GDM1 (cell line): ENCODE measurements at places on chromosomes 11 and 22.

- DNase-seq = no peak
Measured at GRCh38 chr11:68266121-68266891, 5.5 kb downstream of the C11orf24 start.

DNA sequence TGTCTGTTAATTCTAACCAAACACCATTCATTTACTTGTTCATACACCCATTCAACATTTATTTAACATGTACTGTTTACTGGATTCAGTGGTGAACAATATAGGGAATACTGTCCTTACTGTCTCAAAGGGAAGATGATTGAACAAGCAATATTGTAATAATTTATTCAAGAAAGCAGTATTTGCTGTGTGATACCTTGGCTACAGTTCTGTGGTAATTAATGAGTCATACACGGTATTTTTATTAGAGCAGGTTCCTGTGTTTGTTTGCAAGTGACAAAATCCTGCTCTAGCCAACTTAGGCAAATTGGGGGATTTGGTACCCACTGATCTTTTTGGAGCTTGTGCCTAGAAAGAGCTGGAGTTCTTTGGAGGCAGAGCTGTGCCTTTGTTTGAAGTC is 15.7 kb downstream of the PIH1D2 start:
- no peak for DNase-seq

DNA sequence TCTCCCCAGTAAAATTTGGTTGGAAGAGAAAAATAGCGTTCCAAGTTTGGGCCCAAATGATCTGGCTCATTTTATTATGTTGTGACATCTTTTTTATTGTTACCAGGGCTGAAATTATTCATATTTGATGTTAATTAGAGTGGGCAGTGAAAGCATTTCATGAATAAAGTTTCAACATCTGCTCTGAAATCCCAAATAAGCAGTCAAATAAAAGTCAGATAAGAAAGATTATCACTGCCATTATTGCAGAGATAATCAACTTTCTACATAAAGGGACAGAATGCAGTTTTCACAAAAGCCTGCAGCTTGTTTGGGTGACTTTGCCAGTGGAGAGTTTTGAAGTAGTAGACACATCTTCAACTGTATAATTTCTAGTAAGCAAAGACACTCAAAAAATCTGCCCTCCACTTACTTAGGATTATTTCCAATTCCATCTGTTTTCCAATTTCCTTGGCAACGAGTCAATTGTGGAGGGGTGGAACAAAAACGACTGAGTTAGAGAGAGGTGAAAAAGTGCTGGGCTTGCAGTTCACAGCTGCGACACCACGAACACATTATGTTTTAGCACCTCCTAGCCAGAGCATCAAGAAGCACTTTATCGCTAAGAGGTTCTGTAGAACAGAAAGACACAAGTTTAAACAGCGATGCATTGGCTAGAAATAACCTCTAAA is 9.0 kb downstream of the TECTA start:
- no peak for DNase-seq

GRCh38 chr22:29211466-29211865 is 5.8 kb downstream of the EMID1 start:
- no peak for DNase-seq

DNA sequence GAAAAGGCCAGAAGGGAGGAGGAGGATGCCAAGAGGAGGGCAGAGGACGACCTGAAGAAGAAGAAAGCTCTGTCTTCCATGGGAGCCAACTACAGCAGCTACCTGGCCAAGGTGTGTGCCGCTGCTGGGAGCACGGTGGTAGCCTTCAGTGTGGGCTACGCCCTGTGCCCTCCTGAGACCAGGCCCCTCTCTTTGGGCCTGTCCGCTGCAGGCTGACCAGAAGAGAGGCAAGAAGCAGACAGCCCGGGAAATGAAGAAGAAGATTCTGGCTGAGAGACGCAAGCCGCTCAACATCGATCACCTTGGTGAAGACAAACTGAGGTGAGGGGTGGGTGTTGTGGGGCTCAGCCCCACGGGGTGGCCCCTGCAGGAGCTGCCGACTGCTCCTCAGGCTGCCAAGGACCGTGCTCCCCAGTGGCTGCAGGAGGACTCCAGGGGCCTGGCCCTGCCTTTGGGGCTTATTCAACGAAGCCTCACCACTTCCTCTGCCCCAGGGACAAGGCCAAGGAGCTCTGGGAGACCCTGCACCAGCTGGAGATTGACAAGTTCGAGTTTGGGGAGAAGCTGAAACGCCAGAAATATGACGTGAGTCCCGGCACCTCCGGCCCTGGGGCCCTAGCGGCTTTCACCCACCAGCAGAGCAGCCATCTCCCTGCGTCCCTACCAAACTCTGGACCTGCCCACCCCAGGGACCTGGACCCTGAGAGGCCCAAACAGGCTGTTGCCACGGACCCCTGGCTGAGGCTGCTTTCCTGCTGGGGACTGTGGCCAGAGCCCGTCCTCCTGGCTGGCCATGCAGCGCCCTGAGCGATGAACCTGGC is 12.6 kb upstream of the MRPL23 start:
- no peak for DNase-seq

DNA sequence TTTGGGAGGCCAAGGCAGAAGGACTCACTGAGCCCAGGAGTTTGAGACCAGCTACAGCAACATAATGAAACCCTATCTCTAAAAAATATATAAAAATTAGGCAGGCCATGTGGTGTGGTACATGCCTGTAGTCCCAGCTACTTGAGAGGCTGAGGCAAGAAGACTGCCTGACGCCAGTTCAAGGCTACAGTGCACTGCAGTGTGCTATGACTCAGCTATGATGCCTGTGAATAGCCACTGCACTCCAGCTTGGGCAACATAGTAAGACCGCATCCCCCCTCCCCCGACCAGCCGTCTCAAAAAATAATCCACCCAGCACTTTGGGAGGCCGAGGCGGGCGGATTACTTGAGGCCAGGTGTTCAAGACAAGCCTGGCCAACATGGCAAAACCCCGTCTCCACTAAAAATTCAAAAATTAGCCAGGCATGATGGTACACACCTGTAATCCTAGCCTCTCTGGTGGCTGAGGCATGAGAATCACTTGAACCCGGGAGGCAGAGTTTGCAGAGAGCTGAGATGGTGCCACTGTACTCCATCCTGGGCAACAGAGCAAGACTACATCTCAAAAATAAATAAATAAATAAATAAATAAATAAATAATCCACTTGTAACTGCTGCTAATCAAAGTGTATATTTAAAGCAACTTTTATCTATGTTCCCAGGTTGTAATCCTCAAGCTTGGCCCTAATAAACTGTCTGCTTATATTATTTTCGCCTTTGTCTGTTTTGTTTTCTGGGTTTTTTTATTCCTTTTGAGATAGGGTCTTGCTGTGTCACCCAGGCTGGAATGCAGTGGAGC is 7.8 kb downstream of the HPS5 start:
- no peak for DNase-seq

- no peak for DNase-seq
Measured at GRCh38 chr11:110337570-110338193, 41.3 kb upstream of the RDX start.

- no peak for DNase-seq
Measured at GRCh38 chr11:74001822-74002286, 7.0 kb downstream of the UCP3 start.

DNA sequence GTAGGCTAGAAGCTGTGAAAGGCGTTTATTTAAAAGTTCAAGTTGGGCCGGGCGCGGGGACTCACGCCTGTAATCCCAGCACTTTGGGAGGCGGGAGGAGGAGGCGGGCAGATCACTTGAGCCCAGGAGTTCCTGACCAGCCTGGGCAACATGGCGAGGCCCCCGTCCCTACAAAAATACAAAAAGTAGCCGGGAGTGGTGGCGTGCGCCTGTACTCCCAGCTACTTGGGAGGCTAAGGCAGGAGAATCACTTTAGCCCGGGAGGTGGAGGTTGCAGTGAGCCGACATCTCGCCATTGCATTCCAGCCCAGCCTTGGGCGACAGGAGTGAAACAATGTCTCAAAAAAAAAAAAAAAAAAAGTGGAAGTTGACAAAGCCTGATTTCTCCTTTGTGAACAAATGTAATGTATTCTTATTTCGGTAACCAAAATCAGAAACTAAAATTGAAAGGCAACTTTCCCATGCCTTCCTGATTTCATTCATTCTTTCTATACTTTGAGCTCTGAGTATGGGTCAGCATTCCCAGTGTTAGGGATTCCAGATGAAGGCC is 825 bp downstream of the PTPMT1 start:
- no peak for DNase-seq

GRCh38 chr11:14386895-14387480 is 28.0 kb upstream of the RRAS2 start:
- no peak for DNase-seq

GRCh38 chr22:31176923-31177322 is 16.9 kb downstream of the RNF185 start:
- DNase-seq = no peak

- DNase-seq = peak; percentile 51
Measured at GRCh38 chr22:32660292-32660691, 141.2 kb upstream of the TIMP3 start.

DNA sequence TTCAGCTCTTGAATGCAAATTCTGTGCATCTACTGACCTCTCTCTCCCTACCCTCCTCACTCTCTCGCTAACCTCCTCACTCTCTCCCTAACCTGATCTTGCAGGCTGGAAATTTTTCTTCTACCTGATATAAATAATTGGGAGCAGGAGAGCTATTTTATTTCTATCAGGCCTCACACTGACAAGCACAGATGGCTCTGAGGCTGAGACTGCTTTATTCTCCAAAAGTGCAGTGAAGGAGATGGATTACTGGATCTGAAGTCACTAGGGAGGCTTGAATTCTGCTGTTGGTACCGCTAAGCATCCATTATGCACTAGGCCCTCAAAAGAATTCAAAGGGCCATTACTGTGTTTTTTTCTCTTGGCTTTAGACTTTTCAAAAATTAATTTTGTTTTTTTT is 19.4 kb upstream of the LDHA start:
- no peak for DNase-seq

DNA sequence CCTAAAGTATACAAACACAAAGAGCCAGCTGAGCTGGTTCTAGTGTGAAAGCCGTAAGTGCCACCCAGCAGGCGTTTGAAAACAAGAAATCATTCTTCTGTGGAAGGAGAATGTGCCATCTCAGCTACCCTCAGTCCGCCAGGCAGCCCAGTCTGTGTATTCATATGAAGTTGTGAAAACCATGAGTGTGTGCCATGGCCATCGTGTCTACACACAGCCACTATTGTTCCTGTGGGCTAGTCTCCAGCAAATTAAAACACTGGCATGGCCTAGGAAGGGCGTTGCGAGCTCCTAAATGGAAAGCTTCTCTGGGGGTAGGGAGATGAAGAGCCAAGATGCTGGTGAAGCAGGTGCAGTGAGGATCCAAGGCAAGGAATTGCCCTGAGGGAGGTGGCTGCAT is 51.5 kb upstream of the HORMAD2 start:
- DNase-seq = no peak

- DNase-seq = no peak
Measured at GRCh38 chr22:46528121-46528610, 9.3 kb downstream of the CELSR1 start.

DNA sequence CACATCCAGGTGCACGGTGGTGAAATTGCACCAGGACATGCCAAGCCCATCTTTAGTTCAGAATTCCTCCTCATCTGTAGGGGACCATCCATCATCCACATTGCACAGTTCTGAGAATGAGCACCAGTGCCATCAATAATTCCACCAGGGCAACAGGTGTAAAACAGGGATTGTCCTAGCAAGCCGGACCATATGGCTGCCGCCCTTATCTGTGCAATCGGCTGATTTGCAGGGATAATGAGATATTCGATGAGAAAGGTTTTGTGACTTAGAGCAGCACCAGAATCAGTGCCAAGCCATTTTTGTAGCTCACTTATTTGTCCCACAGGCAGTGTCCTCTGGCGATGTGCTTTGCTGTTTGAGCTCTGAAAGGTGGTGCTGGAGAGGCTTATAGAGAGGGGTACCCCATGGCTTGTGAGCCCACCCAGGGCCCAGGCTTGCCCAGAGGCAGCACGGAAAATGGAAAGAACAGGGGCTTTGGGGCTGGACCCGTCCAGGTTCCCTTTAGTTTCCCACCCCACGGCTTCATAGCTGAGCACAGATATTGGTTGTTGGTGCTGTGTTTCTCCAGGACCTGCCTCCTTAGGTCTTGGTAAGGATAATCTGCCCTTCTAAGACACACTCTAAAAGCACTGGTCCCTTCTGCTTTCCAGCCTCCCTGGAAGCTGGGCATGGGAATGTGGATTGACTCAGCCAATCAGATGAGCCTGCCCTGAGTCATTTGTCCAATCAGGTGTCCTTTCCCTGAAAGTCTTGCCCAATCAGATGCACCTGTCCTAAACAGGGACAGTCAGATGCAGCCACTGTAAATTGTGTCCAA is 84.0 kb upstream of the SHANK2 start:
- DNase-seq = no peak

GRCh38 chr11:17750801-17751165 is 16.2 kb downstream of the KCNC1 start:
- DNase-seq = no peak

- no peak for DNase-seq
Measured at GRCh38 chr11:25928076-25928475, 403.9 kb upstream of the ANO3 start.
